Stimulated activated CD8-positive, alpha-beta memory T cell treated with anti-CD3 and anti-CD28 coated beads, Interleukin-15, amount 100 ng/mL, for 1 hour (primary cell): ENCODE measurements at places on chromosomes 3 and 15.

GRCh38 chr3:196108075-196108743 lies 26.3 kb upstream of the TFRC start:
- no peak for DNase-seq

- DNase-seq = no peak
Measured at GRCh38 chr3:20890111-20890519, 704.1 kb upstream of the SGO1 start.

- no peak for DNase-seq
Measured at GRCh38 chr3:121809249-121809648, 25.6 kb downstream of the IQCB1 start.

DNA sequence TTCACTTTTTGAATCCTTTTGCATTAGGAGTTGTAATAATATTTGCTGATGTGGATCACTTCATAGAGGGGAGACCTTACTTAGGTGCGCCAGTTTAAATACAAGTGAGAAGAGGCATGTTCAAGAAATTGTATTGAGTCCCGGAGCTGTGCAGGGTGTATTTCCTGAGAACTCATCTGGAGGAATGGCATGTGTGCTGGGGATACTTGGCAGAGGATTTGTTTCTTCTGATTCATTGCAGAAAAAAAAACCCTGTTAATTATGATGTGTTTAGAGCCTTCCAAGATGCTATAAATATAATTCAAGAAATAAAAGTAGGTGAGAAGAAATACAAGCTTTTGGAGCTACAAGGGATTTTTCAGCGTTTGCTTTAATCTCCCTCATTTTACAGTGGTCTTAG lies 97.6 kb downstream of the TPRG1 start:
- no peak for DNase-seq

GRCh38 chr3:62723914-62724217 lies 151.3 kb downstream of the CADPS start:
- no peak for DNase-seq

DNA sequence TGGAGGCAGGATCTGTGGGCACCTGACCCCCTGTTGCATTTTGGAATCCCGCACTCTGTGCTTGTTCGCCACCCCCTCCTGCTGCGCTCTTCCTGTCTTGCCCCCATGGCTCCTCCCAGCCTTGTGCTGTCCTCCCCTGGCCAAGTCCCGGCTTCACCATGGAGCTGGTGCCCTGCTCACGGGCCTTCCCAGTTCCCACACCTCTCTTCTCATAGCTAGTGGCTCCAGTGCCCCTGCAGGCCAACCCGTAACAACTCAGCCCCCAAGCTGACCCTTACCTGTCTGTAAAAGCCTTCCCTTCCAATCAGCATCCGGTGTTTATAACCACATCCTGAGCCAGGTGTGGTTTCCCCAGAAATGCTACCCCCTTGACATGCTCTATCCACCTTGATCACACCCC lies 407.7 kb upstream of the C2CD4B start:
- DNase-seq = no peak

DNA sequence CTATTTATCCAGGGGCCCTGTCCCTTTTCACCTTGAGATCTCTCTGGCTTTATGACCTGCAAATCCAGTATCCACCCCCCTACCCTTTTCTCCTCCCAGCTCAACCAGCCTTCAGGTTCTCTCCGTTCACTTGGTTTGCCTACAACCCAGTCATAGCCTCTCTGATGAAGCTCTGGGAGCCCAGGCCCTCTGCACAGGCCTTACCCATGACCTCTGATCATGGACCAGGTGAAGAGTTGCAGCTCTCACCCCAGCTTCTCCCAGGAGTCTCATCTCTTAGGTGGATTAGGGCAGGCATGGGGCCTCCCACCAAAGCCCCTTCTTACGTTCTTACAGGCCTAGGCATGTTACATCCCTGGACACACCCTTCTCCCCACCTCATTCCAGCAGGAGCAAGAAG lies 59.8 kb downstream of the EXOG start:
- DNase-seq = no peak

GRCh38 chr15:52144656-52145178 lies 32.1 kb upstream of the BCL2L10 start:
- no peak for DNase-seq

GRCh38 chr3:98531622-98532274 lies at the start of gene GPR15:
Gene GPR15, plus strand, starts transcription at chr3:98531978. Its CDS starts 56 bp downstream, at chr3:98532034.
- no peak for DNase-seq

- no peak for DNase-seq
Measured at GRCh38 chr15:68309024-68309423, 31.5 kb downstream of the FEM1B start.

- DNase-seq = no peak
Measured at GRCh38 chr15:48722764-48723661, 77.5 kb upstream of the FBN1 start.

- DNase-seq = no peak
Measured at GRCh38 chr15:36175741-36176291, 403.6 kb upstream of the CDIN1 start.

GRCh38 chr15:39304201-39304841 lies 276.6 kb upstream of the THBS1 start:
- no peak for DNase-seq

DNA sequence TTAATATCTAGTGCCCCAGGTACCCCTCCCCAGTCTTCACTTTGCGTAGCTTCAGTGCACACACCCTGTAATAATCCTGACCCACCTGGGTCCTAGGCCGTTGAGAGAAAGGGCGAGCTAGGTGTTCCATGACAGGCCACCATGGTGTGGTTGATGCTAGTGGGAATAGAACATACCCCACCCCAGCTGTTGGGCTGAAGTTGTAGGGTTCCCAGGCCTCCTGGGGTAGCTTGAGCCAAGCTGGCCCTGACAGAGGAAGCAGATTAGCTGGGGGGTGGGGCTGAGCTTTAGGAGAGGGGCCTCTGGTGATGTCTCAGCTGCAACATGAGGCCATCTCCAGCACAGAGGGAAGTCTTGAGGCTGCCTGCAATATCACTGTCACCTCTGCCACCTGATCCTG lies 40.5 kb downstream of the RAB11A start:
- DNase-seq = no peak

GRCh38 chr3:186032321-186032720 lies 76.6 kb downstream of the ETV5 start:
- DNase-seq = no peak

- DNase-seq = no peak
Measured at GRCh38 chr3:64120876-64121275, 97.6 kb upstream of the PSMD6 start.

DNA sequence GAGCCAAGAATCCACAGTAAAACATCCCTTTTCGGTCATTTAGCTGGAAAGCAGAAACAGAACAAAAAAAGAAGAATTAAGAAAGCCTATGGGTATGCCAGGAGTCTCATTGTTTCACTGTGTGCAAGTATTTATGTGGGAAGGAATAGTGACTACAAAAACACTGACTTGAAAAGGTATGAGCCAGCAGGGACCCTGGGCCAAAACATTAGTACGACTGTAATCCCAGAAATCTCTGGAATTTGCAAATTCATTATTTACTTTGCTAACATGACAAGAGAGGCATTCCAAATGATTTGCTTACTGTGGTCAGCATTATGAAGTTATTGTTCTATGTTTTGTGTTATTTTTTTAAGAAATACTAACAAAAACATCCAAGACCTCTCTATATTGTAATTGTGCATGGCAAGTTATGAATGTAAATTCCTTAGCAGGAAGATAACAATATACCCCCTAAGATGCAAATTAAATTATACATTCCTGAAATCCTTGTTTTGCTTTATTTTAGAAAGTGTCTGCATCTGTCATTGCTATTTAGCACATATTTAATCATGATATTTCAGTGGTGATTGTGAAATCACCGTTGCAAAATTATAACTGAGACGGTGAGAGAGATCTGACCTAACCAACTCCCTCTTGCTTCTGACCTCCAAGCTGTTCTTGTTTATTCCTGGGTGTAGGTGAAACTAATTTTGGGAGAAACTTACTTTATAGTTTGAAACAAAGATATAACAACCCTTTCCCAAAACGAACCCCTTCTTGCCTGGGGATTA lies 299.2 kb downstream of the ZPLD1 start:
- DNase-seq = no peak

DNA sequence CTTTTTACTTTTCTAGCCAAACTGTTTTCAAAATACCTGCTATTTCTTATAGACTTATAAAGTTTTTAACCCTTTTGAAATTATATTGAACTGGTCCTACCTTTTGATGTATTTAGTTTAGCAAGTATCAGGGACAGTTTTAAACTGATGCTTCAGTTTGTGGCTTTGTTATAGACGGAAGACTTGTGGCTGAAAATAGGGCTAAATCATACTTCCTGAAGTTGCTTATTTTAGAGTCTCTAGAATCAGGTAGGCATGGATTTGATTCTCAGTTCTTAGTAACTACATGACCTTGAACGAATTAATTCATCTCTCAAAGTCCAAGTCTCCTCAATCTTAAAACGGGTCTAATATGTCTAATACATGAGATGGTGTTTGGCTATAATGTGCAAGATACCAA lies 322.8 kb downstream of the RAP2B start:
- no peak for DNase-seq

DNA sequence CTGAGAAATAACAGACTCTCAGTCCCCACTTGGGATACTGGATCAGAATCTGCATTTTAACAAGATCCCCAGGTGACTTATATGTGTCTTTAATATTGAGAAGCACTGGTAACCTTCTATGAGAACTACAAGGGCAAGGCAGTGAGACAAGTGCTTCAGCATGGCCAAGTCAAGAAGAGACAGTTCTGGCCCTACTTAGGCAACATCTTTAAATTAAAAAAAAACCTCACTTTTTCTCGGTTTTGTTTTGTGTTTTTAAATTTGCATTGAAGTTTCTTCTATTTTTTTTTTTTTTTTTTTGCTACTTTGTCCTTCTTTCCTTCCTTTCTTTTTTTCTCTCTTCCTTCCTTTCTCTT lies 42.5 kb upstream of the SPTSSB start:
- no peak for DNase-seq

DNA sequence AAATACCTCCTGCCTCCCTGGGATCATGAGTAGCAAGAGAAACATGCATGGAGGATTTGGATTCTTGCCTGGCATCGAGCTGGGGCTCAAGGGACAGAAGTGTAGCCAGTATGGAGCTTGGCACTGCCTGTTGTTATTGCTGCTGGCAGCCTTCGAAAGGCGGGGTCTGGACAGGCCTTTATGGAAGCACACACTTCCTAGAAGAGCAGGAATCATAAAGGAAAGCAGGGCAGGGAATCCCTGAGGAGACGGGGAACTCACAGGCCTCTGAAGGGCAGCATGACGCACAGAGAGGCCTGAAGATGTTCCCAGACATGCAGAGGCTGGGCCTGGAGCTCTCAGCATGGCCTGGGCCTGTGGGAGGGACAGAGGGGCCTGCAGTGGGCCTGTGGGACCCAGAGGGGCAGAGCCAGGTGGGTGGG lies 18.6 kb upstream of the SLC41A3 start:
- no peak for DNase-seq

GRCh38 chr3:53744351-53744750 lies 101.9 kb downstream of the CHDH start:
- DNase-seq = no peak

- no peak for DNase-seq
Measured at GRCh38 chr3:122077293-122078234, 22.4 kb downstream of the CD86 start.
